Bronchus fibroblast of lung (primary cell): ENCODE measurements at places on chromosomes 1 and 21. TPM values are rescaled to one million over a fixed set of nuclear protein-coding genes. Genes with fewer than 3 reads are reported as not detected.

RGSL1 gene
- not detected in 2 replicates for total RNA-seq

PACC1 gene
- total RNA-seq = 9.8 and 10.8 TPM in 2 replicates

MIXL1 gene
- total RNA-seq = not detected in 2 replicates

FBXO2 gene
- total RNA-seq = 0.34 and 0.89 TPM in 2 replicates

MRTO4 gene
- 44.4 and 47.6 TPM in 2 replicates for total RNA-seq

LYPD8 gene
- total RNA-seq = not detected in 2 replicates

NTNG1 gene
- total RNA-seq = 7.2 and 10.9 TPM in 2 replicates

C1orf87 gene
- total RNA-seq = under 0.01 TPM in 1 of 2 replicates, not detected in the other

CELA2B gene
- not detected in 2 replicates for total RNA-seq

CSF3R gene
- total RNA-seq = not detected in 2 replicates

SSX2IP gene
- 7.1 and 7.6 TPM in 2 replicates for total RNA-seq

HMCN1 gene
- 0.15 and 1.2 TPM in 2 replicates for total RNA-seq

TRIM67 gene
- not detected in 2 replicates for total RNA-seq

TYW3 gene
- 7.4 and 7.7 TPM in 2 replicates for total RNA-seq

TENT5C gene
- total RNA-seq = 0.17 and 0.30 TPM in 2 replicates

MAP3K21 gene
- total RNA-seq = 0.67 and 0.89 TPM in 2 replicates

ZNF683 gene
- total RNA-seq = not detected in 2 replicates

DNAJC6 gene
- total RNA-seq = 0.45 and 0.50 TPM in 2 replicates

CHIA gene
- not detected in 2 replicates for total RNA-seq

LCE2C gene
- total RNA-seq = not detected in 2 replicates

KCNK1 gene
- 1.8 and 2.7 TPM in 2 replicates for total RNA-seq

PLA2G2C gene
- total RNA-seq = not detected in 2 replicates

BTBD8 gene
- 1.6 and 3.9 TPM in 2 replicates for total RNA-seq

C1orf226 gene
- 0.50 and 0.59 TPM in 2 replicates for total RNA-seq

C1orf122 gene
- total RNA-seq = 62.9 and 66.3 TPM in 2 replicates

CAMTA1 gene
- total RNA-seq = 72.1 and 77.2 TPM in 2 replicates

SDE2 gene
- total RNA-seq = 8.3 and 11.6 TPM in 2 replicates

PDZK1IP1 gene
- total RNA-seq = not detected in 2 replicates

FAM167B gene
- total RNA-seq = 0.30 and 0.50 TPM in 2 replicates

KRTAP10-7 gene
- not detected in 2 replicates for total RNA-seq

LRRN2 gene
- not detected in 2 replicates for total RNA-seq

KCNC4 gene
- 0.15 and 0.34 TPM in 2 replicates for total RNA-seq

AGMAT gene
- 2.1 and 3.9 TPM in 2 replicates for total RNA-seq

PMVK gene
- 9.2 and 11.4 TPM in 2 replicates for total RNA-seq

RIPPLY3 gene
- total RNA-seq = not detected in 2 replicates

KRTAP21-3 gene
- total RNA-seq = not detected in 2 replicates

G0S2 gene
- 63.6 and 66.9 TPM in 2 replicates for total RNA-seq

F11R gene
- total RNA-seq = 0.74 and 1.2 TPM in 2 replicates

SPAG17 gene
- not detected in 2 replicates for total RNA-seq

PSMB4 gene
- total RNA-seq = 333 and 373 TPM in 2 replicates

ST6GALNAC3 gene
- total RNA-seq = 1.5 and 3.6 TPM in 2 replicates

NBPF20 gene
- total RNA-seq = 0.74 and 1.2 TPM in 2 replicates

PINK1 gene
- 46.4 and 48.2 TPM in 2 replicates for total RNA-seq

TNFRSF9 gene
- total RNA-seq = 0.15 and 0.34 TPM in 2 replicates

FASLG gene
- not detected in 2 replicates for total RNA-seq

KIF26B gene
- 0.59 and 1.0 TPM in 2 replicates for total RNA-seq

FALEC gene
- not detected in 2 replicates for total RNA-seq

TNFSF4 gene
- 15.5 and 15.6 TPM in 2 replicates for total RNA-seq

FCRLB gene
- 2.1 and 2.4 TPM in 2 replicates for total RNA-seq

LORICRIN gene
- total RNA-seq = not detected in 2 replicates

ADORA1 gene
- total RNA-seq = under 0.01 and 0.45 TPM in 2 replicates

ADGRL4 gene
- 7.0 and 10.4 TPM in 2 replicates for total RNA-seq

GART gene
- total RNA-seq = 123 and 158 TPM in 2 replicates

GUCA2B gene
- not detected in 2 replicates for total RNA-seq

EFNA3 gene
- 0.67 and 1.2 TPM in 2 replicates for total RNA-seq

KRTAP10-12 gene
- total RNA-seq = not detected in 2 replicates

SH3BP5L gene
- 17.5 and 21.7 TPM in 2 replicates for total RNA-seq

PHLDA3 gene
- 45.9 and 49.1 TPM in 2 replicates for total RNA-seq
